ENCODE measurements at places on chromosomes 16 and 17.

DNA sequence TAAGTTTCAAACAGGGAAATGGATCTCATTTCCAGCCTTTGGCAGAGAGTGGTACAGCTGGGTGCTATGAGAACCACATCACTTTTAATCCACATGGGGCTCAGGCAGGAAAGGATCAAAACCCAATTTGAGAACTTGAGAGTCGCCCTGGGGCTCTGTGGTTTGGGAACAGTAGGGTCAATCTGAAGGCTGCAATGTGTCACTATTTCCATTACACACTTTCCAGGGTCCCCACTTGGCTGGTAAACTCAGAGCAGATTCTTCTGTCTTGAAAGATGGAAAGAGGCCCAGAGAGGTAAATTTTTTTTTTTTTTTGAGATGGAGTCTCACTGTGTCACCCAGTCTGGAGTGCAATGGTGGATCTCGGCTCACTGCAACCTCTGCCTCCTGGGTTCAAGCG lies 6.7 kb upstream of the HIGD1B start:
- DNase-seq, result no peak

DNA sequence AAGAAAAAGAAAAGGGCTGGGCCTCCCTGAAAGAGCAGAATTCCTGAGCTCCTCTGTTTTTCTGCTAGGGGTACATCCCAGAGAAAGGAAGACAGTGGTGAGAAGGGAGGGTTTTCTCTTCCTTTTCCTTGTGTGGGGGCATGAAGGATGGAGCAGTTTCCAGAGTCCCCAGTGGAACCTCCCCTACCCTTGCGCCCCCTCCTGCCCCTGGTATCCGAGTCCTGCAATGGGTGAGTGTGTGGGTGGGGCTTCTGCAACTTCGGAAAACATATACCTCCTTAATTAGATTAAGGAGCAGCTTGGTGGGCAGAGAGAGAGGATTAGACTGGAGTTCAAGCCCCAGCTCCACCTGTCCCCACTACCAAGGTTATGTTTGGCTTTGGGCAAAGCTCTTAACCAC lies 5.4 kb upstream of the GIP start:
- no peak for DNase-seq

- no peak for DNase-seq
Observed at GRCh38 chr17:76076146-76076764, 1.7 kb downstream of the GALR2 start.

- no peak for DNase-seq
Observed at GRCh38 chr16:48591976-48592375, 18.0 kb downstream of the N4BP1 start.

DNA sequence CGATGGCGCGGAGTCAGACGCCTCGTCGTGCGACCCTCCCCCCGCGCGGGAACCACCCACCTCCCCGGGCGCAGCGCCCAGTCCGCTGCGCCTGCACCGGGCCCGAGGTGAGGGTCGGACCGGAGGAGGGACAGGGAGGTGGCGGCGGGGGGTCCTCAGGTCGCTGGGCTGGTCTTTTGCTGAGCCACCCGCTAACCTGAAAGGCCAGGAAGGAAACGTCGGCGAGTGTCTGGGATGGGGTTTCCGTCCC lies 4.9 kb downstream of the TBX2 start:
- no peak for DNase-seq

DNA sequence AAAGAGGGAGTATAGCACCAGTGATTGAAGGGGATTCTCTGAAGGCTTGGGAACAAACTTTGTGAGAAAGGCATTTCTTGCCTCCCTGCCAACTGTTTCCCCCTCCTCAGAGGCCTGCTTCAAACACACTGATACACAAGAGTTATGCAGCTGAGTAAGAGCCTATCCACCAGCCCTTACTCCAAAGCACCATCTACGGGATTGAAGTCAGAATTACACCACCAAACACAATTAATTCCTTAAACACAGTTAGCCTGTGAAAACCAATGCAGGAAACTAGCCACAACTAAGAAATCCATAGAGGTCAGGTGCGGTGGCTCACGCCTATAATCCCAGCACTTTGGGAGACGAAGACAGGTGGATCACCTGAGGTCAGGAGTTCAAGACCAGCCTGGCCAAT lies 138.3 kb downstream of the SHCBP1 start:
- no peak for DNase-seq

DNA sequence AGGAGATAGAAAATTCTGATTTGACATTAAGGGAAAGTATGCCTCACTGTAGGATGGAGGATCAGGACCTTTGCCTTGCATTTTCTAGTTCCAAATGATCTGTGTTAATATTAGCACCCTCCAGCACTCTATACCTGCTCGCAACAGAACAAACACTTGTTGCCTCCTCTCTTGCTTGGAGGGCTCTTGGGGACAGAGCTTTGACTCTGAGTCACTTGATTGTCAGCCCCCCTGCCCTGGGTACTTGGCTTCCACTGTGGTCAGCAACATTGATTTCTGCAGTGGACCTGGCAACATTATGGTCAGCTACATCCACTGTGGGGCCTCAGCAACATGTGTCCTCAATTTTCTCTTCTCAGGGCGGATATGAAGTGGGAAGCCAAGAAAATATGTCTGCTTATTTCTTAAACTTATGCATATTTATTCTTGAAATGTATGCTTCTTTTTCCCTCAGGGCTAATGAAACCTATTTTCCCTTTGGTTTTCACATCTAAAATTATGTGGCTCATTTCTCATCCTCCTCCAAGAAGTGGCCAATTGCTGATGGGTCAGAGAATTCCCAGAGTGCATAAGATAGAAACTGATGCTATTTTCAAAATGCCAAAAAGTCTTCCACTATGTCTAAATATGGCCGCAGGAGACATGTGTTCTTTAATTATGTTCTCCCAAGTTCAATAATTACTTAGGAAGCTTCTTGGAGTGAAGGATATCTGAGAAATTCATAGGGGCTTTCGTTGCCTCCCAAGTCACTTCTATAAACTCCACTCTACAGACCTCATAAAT lies 94.6 kb upstream of the SMIM36 start:
- DNase-seq, result no peak

DNA sequence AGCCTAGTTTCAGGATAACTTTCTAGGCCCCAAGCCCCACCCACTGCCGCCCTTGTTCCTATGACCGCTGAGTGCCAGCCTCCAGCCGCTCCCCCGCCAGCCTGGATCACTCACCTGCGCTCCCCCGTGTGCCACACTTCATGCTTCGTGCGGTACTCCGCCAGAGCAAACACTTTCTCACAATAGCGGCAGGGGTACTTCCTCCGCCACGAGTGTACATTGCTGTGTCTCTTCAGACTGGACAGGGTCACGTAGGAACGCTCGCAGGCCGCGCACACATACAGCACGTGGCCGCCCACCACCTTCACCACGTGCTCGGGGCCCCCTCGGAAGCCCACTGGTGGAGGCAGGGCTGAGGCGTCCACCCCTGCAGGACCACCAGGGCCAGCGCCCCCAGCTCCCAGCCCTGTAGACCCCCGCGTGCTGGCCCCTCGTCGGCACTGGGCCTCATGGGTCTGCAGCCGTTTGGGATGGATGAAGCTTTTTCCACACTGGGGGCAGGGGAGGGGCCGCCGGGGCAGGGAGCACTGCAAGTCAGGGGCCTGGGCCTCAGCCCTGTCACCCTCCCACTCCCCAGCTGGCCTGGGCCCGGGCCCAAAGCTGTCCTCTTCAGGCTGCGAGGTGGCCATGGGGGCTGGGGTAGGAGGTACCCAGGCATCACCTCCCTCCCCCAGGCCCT lies 13.7 kb downstream of the ZBTB4 start:
- peak; percentile 24 for DNase-seq

- DNase-seq, result no peak
Observed at GRCh38 chr16:13923703-13924298, 3.8 kb downstream of the ERCC4 start.

GRCh38 chr17:37230633-37231032 lies 145.2 kb upstream of the C17orf78 start:
- no peak for DNase-seq

- DNase-seq, result no peak
Observed at GRCh38 chr16:86664522-86665318, 86.4 kb downstream of the FOXL1 start.

DNA sequence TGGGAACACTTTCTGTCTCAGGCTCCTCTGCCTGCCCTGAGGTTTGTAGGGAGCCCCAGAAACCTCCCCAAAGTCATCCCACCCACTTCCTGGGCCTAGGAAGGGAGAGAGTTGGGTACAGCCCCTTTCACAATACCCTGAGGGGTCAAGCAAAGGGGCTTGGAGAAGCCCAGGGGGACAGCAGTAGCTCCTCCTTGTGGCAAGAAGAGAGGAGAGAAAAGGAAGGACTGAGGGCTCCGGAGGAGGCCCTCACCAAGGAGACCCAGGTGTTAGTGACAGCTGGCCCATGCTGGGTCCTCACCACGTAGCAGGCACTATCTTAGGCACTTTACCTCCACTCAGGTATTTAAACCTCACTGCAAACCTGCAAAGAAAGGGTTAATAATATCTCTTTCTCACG lies 112.8 kb downstream of the IRX5 start:
- DNase-seq, result no peak

- no peak for DNase-seq
Observed at GRCh38 chr17:65985571-65985970, 206.4 kb downstream of the CEP112 start.
